SJSA1 (cell line): ENCODE measurements at places on chromosomes 2 and 18. TPM values are rescaled to one million over a fixed set of nuclear protein-coding genes. Genes with fewer than 3 reads are reported as not detected.

GRCh38 chr2:181036848-181037603 lies 56.6 kb downstream of the UBE2E3 start:
- DNase-seq = peak; percentile 83

DNA sequence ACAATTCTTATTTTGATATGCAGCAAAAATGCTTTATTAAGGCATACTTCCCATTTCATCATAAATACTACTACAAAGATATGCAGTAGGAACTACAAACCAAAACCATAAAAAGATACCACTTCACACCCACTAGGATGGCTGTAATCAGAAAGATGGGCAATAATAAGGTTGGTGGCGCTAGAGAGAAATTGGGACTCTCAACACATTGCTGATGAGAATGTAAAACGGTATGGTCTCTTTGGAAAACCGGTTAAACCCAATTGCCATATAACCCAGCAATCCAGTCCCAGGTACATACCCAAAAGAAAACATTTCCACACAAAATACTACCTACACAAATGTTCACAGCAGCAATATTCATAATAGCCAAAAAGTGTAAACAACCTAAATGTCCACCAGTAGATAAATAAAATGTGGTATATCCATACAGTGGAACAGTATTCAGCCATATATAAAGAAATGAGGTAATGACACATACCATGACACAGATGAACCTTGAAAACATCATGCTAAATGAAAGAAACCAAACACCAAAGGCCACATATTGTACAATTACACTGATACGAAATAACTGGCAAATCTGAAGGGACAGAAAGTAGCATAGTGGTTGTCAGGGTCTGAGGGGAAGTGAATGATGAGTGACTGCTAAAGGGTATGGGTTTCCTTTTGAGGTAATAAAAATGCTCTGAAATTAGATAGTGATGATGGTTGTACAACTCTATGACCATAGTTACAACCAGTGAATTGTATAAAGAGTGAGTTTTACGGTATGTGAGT lies 12.7 kb downstream of the SP3 start:
- DNase-seq = no peak

- DNase-seq = no peak
Observed at GRCh38 chr2:195414537-195415100, 242.4 kb upstream of the SLC39A10 start.

DNA sequence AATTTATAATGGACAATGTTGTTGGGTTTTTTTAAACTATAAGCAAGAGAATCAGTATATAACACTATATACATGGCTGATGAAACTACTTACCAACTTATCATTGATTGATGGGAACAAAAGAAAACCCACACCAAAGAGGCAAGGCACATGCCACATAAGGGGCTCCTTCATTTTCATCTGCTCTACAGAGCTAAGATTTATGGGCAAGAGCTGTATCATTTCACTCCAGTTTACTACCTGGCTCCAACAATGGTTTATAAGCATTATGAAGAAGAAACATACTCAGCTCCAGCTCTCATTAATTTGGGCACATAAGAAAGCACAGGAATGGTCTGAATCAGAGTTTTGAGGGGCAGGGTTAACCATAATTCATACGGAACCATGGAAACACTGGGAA lies 283.3 kb downstream of the AGPS start:
- no peak for DNase-seq

- DNase-seq = peak; percentile 78
Observed at GRCh38 chr2:109351164-109351756, 222.3 kb downstream of the SH3RF3 start.

DNA sequence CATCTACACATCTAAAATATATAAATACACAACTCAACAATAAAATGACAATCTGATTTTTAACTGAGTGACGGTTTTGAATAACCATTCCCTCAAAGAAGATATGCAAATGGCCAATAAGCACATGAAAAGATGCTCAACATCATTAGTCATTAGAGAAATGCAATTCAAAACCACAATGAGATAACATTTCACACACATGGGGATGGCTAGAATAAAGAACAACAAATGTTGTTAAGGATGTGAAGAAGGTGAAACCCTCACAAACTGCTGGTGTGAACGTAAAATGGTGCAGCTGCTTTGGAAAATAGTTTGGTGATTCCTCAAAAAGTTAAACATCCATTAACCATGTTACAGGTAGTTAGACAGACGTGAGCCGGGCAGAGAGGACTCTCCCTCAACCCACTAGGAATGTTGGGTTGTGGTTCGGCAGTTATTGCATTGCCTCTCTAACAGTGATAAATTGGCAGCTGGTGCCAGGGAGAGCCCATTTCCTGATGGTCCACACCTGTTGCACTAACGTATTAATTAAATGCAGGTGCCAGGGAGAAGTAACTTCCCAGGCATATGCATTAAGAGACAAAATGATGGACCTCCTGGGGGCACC lies 22.3 kb upstream of the DUSP2 start:
- no peak for DNase-seq

DNA sequence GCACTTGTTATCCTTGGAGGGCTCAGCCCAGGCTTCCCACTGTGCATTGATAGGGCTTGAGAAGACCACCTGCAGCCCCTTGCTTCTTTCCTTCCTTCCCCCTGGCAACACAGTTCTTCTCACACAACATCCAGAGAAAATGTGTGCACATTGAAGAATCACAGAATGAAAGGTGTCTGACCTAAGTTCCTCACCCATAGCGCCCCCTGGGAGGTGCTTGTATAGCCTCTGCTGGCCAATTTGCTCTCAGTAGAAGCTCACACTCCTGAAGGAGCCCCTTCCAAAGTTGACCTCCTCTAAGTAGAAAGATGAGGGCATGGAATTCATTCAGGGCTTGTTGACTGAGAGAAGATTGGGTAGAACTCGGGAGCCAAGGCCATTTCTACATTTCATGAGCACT lies 758.4 kb upstream of the KLHL29 start:
- no peak for DNase-seq

DNA sequence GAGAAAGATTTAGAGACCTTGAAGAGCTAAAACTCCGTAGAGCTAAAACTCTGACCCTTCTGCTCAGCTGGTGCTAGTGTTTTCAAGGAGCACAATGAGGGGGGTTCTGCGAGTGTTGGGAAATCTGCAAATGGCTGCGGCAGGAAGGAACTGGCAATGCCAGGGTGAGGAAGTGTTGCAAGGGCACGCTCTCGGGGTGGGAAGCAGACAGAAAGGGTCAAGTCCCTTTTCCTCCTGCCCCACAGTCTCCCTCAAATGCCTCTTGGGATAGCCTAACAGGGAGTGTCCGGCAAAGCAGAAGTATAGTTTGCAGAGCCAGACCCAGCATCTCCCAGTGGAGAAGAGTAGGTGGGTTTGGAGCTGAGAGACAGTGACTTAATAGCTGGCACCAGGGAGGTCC lies 60.5 kb downstream of the NCAPH start:
- no peak for DNase-seq

DNA sequence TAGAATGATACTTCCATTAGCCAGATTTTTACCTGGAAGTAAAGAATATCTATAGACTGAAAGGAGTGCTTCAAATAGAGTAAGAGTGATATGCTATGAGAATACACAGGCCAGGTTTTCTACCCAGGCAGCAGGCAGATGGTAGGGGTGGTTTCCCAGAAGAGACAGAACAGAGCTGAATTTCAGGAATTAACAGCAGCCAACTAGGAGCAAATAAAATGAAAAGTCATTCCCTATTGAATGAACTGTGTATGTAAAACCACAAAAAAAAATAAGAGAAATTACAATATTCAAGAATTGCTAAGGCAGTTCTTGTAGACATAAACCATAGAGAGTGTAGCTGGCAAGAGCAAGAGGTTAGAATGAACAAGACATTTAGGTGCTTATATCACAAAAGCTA lies 336.8 kb downstream of the KCNJ3 start:
- no peak for DNase-seq

DNA sequence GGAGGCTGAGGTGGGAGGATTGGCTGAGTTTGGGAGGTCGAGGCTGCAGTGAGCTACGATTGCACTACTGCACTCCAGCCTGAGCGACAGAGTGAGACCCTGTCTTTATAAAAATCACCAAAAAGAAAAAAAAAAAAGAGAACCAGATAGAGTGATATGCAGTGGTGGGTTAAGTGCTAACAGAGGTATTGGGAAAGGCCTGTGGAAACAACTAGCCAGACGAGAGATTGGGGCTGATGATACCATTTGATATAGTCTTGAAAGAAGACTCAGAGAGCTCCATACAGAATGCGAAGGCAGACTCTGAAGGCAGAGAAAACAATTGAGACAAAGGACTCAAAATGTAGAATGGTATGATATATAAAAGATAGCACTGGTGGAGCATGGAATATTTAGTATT lies 134.1 kb downstream of the CDC42EP3 start:
- DNase-seq = no peak

Gene NETO1
- total RNA-seq = not detected in 2 replicates

Gene DCC
- not detected in 2 replicates for total RNA-seq

Gene RAB6D
- total RNA-seq = 0.03 TPM in 1 of 2 replicates, not detected in the other

Gene TSGA10
- total RNA-seq = 0.63 and 2.2 TPM in 2 replicates
